Adrenal gland (tissue), 19 donors: ENCODE measurements at places on chromosomes 16 and 17. TPM values are rescaled to one million over a fixed set of nuclear protein-coding genes. Genes with fewer than 3 reads are reported as not detected.

Gene PIGW
- 14.6 TPM for polyA plus RNA-seq

DNA sequence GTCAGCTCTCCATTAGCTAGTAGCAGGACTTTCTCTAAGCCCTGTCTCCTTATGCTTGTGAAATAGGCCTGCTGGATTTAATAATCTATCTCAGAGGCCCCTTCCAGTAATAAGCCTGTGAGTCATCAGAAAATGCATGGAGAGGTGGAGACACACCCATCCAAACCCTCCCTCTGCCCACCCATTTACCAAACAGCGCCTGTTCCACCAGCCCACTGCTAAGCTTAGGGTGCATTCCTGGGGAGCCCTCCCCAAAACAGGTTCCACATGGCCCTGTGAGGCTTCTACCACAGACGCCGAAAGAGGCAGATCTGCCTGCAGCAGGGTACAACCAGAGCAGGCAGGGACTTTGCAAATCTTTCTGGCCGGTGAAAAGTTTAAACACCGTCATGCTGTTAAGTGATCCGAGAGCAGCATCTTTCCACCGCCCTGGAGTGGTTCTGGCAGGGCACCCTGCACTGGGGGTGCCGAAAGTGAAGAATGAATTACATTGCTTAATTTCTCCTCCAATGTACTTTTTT is 99.3 kb downstream of the GAS7 start:
- no peak for DNase-seq
- H3K4me1 ChIP-seq = no peaks in the 10 kb centered on the region
- H3K4me3 ChIP-seq = no peak overlapping the region
- peak overlapping the region; percentile 56 for H3K27ac ChIP-seq
- H3K27me3 ChIP-seq = no peaks in the 10 kb centered on the region
- no peaks in the 10 kb centered on the region for H3K36me3 ChIP-seq

- H3K27ac ChIP-seq = no peak overlapping the region
- H3K4me3 ChIP-seq = no peak overlapping the region
- no peaks in the 10 kb centered on the region for H3K36me3 ChIP-seq
- H3K4me1 ChIP-seq = no peaks in the 10 kb centered on the region
Observed at GRCh38 chr17:7060165-7060891, 16.4 kb upstream of the SLC16A11 start.

- no peak overlapping the region for H3K4me3 ChIP-seq
- peak; percentile 83 for DNase-seq
- no peaks in the 10 kb centered on the region for H3K27me3 ChIP-seq
Observed at GRCh38 chr17:73292031-73292531, 19.7 kb downstream of the CDC42EP4 start.

- no peak overlapping the region for H3K27ac ChIP-seq
- no peaks in the 10 kb centered on the region for H3K36me3 ChIP-seq
- H3K4me3 ChIP-seq = no peak overlapping the region
- no peak for DNase-seq
- no peaks in the 10 kb centered on the region for H3K4me1 ChIP-seq
Observed at GRCh38 chr17:79711715-79712305, 18.9 kb upstream of the ENPP7 start.

Gene PABPN1L
- polyA plus RNA-seq = 1.1 TPM

- no peaks in the 10 kb centered on the region for H3K36me3 ChIP-seq
- H3K27me3 ChIP-seq = no peaks in the 10 kb centered on the region
- H3K27ac ChIP-seq = no peak overlapping the region
- no peaks in the 10 kb centered on the region for H3K4me1 ChIP-seq
- H3K4me3 ChIP-seq = no peak overlapping the region
Observed at GRCh38 chr16:11480634-11481033, 106.1 kb downstream of the LITAF start.

Gene RUNDC3A
- polyA plus RNA-seq = 38.5 TPM

- no peak overlapping the region for H3K4me3 ChIP-seq
- DNase-seq = no peak
- H3K4me1 ChIP-seq = no peaks in the 10 kb centered on the region
- H3K36me3 ChIP-seq = peaks cover 20% of the 10 kb centered on the region
- no peaks in the 10 kb centered on the region for H3K27me3 ChIP-seq
- H3K27ac ChIP-seq = no peak overlapping the region
Observed at GRCh38 chr17:39281806-39282205, 56.1 kb upstream of the STAC2 start.

GRCh38 chr17:81486199-81486810 is 26.3 kb downstream of the ACTG1 start:
- peaks cover 11% of the 10 kb centered on the region for H3K4me1 ChIP-seq
- no peak for DNase-seq
- no peak overlapping the region for H3K27ac ChIP-seq
- no peaks in the 10 kb centered on the region for H3K27me3 ChIP-seq

Gene CAMKK1
- 10.6 TPM for polyA plus RNA-seq

DNA sequence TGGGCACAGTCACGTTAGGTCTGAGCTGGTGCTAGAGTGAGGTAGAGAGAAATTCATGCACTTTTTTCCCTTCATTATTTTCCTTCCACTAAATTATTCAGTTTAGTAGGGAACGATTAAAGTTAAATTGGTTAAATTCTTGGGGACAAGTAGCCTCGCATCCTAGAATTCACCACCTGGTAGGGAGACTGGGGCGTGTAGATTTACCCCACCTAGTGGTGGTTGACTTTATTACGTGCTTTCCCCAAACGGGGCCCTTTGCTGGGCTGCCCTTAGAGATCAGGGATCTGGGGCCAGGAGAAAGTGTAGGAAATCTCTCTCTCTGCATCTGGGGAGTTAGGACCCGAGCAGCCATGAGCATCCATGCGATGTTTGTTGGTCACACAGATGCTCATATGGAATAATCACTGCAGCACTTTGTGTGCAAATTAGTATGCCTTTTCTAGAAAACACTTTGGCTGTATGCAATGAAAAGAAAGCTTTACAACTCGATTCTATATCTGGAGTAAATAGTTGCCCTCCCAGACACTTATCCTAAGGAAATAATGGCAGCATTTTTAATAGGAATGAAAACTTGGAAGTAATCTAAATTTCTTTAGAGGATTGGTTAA is 107.0 kb downstream of the PLCG2 start:
- H3K27me3 ChIP-seq = no peaks in the 10 kb centered on the region
- no peak overlapping the region for H3K27ac ChIP-seq
- DNase-seq = no peak
- H3K36me3 ChIP-seq = no peaks in the 10 kb centered on the region
- H3K4me1 ChIP-seq = no peaks in the 10 kb centered on the region
- H3K4me3 ChIP-seq = no peak overlapping the region

Gene SLC26A11
- polyA plus RNA-seq = 14.0 TPM

DNA sequence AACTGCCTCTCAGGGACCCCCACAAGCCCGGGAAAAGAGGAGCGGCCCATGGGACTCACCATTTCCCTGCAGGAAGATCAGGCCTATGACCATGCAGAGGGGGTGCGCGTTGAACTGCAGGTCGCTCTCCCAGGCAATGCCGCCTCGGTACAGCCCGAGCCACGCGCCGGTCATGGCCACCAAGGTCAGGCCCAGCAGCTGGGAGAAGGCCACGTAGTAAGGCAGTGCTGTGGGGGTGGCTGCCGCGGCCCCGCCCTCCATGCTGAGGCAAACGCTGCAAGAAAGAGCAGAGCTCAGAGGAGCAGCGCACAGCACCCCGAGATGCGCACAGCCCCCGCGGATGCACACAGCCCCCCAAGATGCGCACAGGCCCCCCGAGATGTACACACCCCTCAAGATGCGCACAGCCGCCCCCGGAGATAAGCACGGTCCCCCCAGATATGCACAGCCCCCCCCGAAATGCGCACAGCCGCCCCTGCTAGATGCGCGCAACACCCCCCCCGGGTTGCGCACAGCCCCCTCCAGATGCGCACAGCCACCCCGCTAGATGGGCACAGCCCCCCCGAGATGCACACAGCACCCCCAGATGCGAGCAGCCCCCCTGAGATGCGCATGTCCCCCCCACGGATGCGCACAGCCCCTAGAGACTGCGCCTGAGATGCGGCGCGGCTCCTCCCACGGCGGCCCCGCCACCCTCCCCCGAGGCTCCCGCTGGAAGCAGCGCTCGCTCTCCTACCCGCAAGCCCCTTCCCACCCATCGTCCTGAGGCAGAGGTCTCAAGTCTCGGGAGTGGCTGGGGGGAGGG is 8.6 kb downstream of the CYB561 start:
- DNase-seq = peak; percentile 85
- no peaks in the 10 kb centered on the region for H3K36me3 ChIP-seq
- H3K4me3 ChIP-seq = no peak overlapping the region

DNA sequence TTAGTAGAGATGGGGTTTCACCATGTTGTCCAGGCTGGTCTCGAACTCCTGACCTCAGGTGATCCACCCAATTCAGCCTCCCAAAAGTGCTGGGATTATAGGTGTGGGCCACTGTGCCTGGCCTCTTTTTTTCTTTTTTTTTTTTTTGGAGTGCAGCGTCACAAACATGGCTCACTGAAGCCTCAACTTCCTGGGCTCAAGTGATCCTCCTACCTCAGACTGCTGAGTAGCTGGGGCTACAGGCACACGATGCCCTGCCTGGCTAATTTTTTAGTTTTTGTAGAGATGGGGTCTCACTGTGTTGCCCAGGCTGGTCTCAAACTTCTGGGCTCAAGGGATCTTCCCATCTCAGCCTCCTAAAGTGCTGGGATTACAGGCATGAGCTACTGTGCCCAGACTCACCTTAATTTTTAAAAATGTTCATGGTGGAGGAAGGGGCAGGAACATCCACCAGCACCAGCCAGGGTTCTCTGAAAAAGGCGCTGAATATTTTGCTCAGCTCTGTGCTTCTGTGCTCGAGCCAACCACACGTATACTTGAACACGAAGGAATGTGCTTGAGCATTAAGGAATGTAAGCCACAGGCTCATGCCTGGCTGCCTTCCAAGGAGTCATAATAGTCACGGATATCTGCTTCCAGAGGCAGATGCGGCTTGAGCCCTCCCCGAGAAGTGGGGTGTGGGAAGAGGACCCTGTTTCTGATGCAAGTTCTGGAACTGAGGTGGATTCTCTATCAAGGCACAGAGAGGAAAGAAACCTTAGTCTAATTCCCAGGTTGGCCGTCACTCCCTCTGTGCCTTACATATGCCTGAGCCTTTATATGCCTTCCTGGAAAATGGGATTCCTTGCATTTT is 65.5 kb upstream of the CREBBP start:
- no peaks in the 10 kb centered on the region for H3K27me3 ChIP-seq
- H3K27ac ChIP-seq = no peak overlapping the region
- peaks cover 3% of the 10 kb centered on the region for H3K4me1 ChIP-seq
